ENCODE measurements at places on chromosomes 2 and 18. TPM values are rescaled to one million over a fixed set of nuclear protein-coding genes. Genes with fewer than 3 reads are reported as not detected.

The CCDC195 gene
- polyA plus RNA-seq = not detected

The LIPG gene
- polyA plus RNA-seq = not detected

The CDH20 gene
- polyA plus RNA-seq = not detected

The CROCC2 gene
- polyA plus RNA-seq = not detected

The RAD51AP2 gene
- polyA plus RNA-seq = not detected

The PUS10 gene
- polyA plus RNA-seq = 4.1 TPM

The C2orf72 gene
- not detected for polyA plus RNA-seq

The ECEL1 gene
- polyA plus RNA-seq = not detected

The TMEM200C gene
- polyA plus RNA-seq = not detected

The SLC35F6 gene
- 6.9 TPM for polyA plus RNA-seq

The LHCGR gene
- polyA plus RNA-seq = not detected

The SGO2 gene
- 2.5 TPM for polyA plus RNA-seq

The ELOA2 gene
- not detected for polyA plus RNA-seq

The DNAJC5G gene
- polyA plus RNA-seq = not detected

The MLPH gene
- polyA plus RNA-seq = not detected

The ST8SIA3 gene
- polyA plus RNA-seq = not detected

The ITPRIPL1 gene
- polyA plus RNA-seq = 10.0 TPM

The NOP58 gene
- 102 TPM for polyA plus RNA-seq

The CCDC121 gene
- 1.2 TPM for polyA plus RNA-seq

The GALNT5 gene
- polyA plus RNA-seq = not detected

The DSG4 gene
- polyA plus RNA-seq = not detected

The SULT1C3 gene
- polyA plus RNA-seq = not detected

The ZFAND2B gene
- 81.5 TPM for polyA plus RNA-seq

The SOCS6 gene
- 1.9 TPM for polyA plus RNA-seq

The PID1 gene
- not detected for polyA plus RNA-seq

The CCDC93 gene
- polyA plus RNA-seq = 3.2 TPM

The NPAS2 gene
- polyA plus RNA-seq = 0.79 TPM

The TFCP2L1 gene
- polyA plus RNA-seq = not detected

The PSMA8 gene
- 1.7 TPM for polyA plus RNA-seq

The TXNDC2 gene
- not detected for polyA plus RNA-seq

The IL36G gene
- not detected for polyA plus RNA-seq

The RGPD5 gene
- polyA plus RNA-seq = 2.2 TPM

The SP140 gene
- polyA plus RNA-seq = 18.0 TPM

The PLB1 gene
- 0.91 TPM for polyA plus RNA-seq

The CEP192 gene
- polyA plus RNA-seq = 9.6 TPM

The STPG4 gene
- polyA plus RNA-seq = not detected

The IL36A gene
- polyA plus RNA-seq = not detected

The LANCL1 gene
- polyA plus RNA-seq = 28.5 TPM

The SETBP1 gene
- polyA plus RNA-seq = not detected

The CGREF1 gene
- 0.36 TPM for polyA plus RNA-seq

The SKOR2 gene
- not detected for polyA plus RNA-seq

The HRH4 gene
- 2.2 TPM for polyA plus RNA-seq

The OSBPL1A gene
- polyA plus RNA-seq = 5.3 TPM

The SCYGR4 gene
- not detected for polyA plus RNA-seq

The CTAGE1 gene
- polyA plus RNA-seq = not detected

The LCT gene
- polyA plus RNA-seq = not detected

The OR6B2 gene
- not detected for polyA plus RNA-seq

Data from CD4-positive, alpha-beta memory T cell (primary cell).